Upper lobe of left lung (tissue), 6 donors: ENCODE measurements at places on chromosomes 7 and 10. TPM values are rescaled to one million over a fixed set of nuclear protein-coding genes. Genes with fewer than 3 reads are reported as not detected.

The TMEM236 gene
- 4.1 TPM for total RNA-seq

The ZC3HAV1L gene
- total RNA-seq = 10.3 TPM

The CLEC5A gene
- 4.0 TPM for total RNA-seq

The LAMB1 gene
- 207 TPM for total RNA-seq

The H2BK1 gene
- not detected for total RNA-seq

The UNCX gene
- total RNA-seq = not detected

The PTF1A gene
- not detected for total RNA-seq

DNA sequence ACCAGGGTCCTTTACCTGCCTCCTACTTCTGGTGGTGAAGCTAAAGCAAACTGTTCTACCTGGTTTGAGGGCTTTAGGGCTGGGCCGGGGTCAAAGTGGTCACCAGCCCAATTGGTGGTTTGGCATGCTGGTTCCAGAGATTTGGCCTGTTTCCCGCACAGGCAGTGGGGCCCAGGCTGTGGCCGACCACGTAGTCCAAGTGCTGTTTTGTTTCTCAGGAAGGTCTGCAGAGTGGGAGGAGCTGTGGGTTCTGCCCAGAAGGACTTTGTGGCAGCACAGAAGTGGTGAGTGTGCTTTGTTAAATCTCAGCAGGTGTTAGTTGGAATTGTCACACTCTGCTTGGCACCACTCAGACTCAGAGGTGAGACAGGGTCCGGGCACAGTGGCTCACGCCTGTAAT is 85.8 kb downstream of the MKX start:
- no peak overlapping the region for H3K27ac ChIP-seq
- H3K36me3 ChIP-seq = no peaks in the 10 kb centered on the region
- no peaks in the 10 kb centered on the region for H3K27me3 ChIP-seq
- DNase-seq = peak; percentile 6
- H3K4me1 ChIP-seq = no peaks in the 10 kb centered on the region
- no peak overlapping the region for H3K4me3 ChIP-seq

DNA sequence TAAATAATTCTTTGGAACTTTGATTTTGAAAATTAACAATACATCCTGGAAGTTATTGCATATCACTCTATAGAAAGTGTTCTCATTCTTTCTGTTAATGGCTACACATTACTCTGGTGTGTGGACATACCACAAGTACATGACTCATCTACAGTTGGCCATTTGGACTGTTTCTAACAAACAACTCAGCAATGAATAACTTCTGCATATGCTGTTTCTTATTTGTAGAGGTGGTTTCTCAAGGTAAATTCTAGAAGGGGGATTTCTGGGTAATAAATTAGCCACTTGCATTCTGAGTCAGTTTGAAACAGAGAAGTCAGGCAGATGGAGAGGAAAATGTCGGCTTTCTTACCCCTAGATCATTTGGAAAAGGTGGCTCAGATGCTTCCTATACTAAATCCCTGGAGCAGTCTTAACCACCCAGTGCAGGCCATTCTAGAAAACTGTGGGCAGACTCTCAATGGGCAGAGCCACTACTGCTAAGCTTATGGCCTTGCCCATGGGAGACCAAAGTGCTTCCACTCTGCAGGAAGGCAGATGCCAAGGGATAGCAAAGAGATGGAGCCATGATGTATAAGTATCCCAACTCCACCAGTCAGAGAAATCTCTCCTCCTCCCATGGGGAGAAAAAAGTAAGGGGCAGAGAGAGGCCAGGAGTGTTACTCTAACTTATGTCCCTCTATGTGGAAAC is 194.0 kb upstream of the PLPP4 start:
- no peak overlapping the region for H3K4me3 ChIP-seq
- no peaks in the 10 kb centered on the region for H3K27me3 ChIP-seq
- no peaks in the 10 kb centered on the region for H3K4me1 ChIP-seq
- H3K36me3 ChIP-seq = no peaks in the 10 kb centered on the region
- no peak overlapping the region for H3K27ac ChIP-seq

DNA sequence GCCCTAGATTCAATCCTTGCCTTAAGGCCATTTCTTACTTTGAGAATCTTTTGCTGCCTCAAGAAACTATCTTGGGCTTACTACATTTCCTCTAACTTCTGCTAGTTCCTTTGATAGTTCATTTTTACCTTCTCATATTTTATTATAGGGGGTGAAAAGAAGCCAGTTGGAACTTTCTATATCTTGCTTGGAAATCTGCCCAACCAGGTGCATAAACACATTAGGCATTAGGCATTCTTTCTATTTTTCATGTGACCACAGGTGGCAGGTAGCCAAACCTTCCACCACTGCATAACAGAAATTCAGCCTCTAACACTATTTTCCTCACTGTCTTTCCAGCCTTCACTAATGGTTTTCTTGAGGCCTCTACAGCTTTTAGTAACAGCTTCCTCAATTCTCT is 300.0 kb upstream of the SP8 start:
- H3K36me3 ChIP-seq = no peaks in the 10 kb centered on the region
- DNase-seq = no peak
- no peaks in the 10 kb centered on the region for H3K27me3 ChIP-seq

DNA sequence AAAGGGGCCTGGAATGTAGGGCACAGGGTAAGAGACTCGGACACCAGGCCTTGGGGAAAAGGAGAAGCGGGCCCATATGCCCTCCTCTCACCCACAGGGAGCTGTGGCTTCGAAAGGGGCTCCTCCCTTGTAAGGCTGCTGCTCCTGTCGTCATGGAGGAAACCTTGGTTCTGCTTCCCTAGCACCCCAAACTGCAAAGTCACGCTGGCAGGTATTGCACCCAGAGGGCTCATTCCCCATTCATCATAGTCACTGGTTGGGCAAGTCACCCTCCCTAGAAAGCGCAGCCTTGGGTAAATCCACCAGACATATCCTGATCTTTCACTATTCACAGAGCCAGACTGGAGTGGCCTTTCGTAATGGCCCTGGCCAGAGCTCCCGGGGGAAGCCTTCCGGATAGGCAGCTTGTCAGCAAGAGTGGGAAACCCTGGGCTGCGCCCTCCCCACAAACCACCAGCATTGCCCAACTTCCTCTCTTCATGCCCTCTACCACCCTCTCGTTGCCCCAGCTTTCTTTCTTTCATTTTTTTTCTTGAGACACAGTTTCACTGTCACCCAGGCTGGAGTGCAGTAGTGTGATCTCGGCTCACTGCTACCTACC is 121.0 kb downstream of the HIP1 start:
- no peak overlapping the region for H3K4me3 ChIP-seq
- peaks cover 24% of the 10 kb centered on the region for H3K4me1 ChIP-seq
- DNase-seq = peak; percentile 97
- no peaks in the 10 kb centered on the region for H3K27me3 ChIP-seq

- DNase-seq = no peak
- no peaks in the 10 kb centered on the region for H3K36me3 ChIP-seq
- no peaks in the 10 kb centered on the region for H3K27me3 ChIP-seq
- no peaks in the 10 kb centered on the region for H3K4me1 ChIP-seq
Measured at GRCh38 chr10:119478811-119479341, 63.6 kb downstream of the RGS10 start.

GRCh38 chr7:105982388-105982787 is 19.3 kb downstream of the CDHR3 start:
- H3K4me3 ChIP-seq = no peak overlapping the region
- no peaks in the 10 kb centered on the region for H3K36me3 ChIP-seq
- no peak overlapping the region for H3K27ac ChIP-seq

GRCh38 chr10:26527018-26527417 is 88.9 kb downstream of the APBB1IP start:
- DNase-seq = no peak
- no peak overlapping the region for H3K27ac ChIP-seq
- H3K27me3 ChIP-seq = no peaks in the 10 kb centered on the region
- H3K4me3 ChIP-seq = no peak overlapping the region

- DNase-seq = no peak
- H3K4me1 ChIP-seq = no peaks in the 10 kb centered on the region
- no peak overlapping the region for H3K4me3 ChIP-seq
- H3K27me3 ChIP-seq = no peaks in the 10 kb centered on the region
Measured at GRCh38 chr7:1354661-1355567, 104.4 kb downstream of the MICALL2 start.

DNA sequence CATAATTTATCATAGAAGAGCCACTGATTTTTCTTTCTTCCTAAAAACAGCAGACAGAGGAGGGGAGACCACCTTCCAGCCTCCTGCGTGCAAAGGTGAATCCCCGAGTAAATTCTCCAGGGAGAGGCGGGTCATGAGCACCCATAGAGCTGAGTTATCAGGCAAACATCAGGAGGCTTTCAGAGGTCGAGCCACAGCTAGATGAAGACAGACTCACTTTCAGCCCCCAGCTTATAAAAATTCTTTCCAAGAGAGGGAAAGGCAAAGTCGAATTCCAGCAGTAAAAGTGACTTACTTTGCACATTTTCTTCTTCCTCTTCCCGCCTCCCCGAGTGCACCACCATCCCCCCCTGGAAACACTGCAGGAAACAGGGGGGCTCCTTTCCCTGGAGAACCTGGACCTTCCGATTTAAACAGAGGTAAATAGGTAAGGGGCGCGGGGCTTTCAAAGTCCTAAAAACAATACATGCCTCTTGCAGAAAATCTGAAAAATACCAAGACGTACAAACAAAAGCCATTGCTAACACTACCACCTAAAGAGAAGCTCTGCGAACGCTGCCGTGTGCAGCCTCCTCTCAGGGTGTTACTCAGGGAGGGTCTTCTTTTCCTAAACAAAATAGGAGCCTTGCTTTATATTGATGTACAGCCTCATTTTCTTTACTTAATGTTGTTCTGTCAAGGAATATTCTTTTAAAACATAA is 163.8 kb downstream of the SVIL start:
- no peaks in the 10 kb centered on the region for H3K4me1 ChIP-seq
- no peaks in the 10 kb centered on the region for H3K27me3 ChIP-seq
- no peaks in the 10 kb centered on the region for H3K36me3 ChIP-seq

GRCh38 chr7:3912291-3912690 is 611.2 kb downstream of the SDK1 start:
- H3K27ac ChIP-seq = no peak overlapping the region
- no peak overlapping the region for H3K4me3 ChIP-seq
- no peaks in the 10 kb centered on the region for H3K27me3 ChIP-seq
- DNase-seq = no peak
- H3K4me1 ChIP-seq = peaks cover 5% of the 10 kb centered on the region
- H3K36me3 ChIP-seq = no peaks in the 10 kb centered on the region
